Caki2 (cell line): ENCODE measurements at places on chromosomes 1 and 21.

GRCh38 chr1:68907491-68907890, 410.6 kb upstream of the DEPDC1 start:
- no peak for DNase-seq

- no peak for DNase-seq
Observed at GRCh38 chr1:37730376-37730775, 34.5 kb downstream of the EPHA10 start.

- peak; percentile 52 for DNase-seq
Observed at GRCh38 chr1:220906561-220907334, 27.5 kb downstream of the HLX start.

- no peak for DNase-seq
Observed at GRCh38 chr1:115347282-115347681, 9.2 kb upstream of the NGF start.

DNA sequence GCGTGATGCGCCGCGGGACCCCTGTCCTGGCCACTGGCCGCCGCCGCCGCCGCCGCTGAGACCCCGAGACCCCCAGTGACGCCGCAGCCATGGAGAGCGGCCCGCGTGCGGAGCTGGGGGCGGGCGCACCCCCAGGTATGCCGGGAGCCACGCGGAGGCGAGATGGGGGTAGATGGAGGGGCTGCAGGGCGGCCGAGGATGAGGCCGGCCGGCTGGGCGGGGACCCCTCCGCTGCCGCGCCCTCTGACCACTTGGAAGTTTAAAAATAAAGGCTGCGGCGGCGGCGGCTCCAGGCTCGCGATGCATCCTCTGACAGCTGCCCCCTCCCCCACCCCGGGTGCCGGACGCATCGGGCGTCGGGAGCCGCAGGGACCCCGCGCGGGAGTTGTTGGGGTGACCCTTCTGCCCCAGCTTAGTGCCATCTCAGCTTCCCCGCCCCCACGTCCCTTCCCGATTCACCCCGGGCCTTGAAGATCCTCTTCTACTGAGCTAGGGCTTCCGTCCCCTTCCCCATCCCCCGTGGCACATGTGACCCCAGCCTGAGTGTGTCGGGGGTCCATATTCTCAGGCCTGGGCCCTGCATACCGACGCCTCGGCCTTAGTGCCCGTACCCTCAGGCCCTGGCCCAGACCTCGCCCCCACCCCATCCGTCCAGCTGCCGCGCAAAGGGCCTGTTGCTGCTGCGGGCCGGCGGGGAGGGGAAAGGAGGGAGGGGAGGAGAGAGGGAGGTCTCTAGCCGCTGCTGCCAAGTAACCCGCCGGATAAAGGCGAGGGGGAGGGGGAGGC, 562 bp downstream of the MAP7D1 start:
- DNase-seq: peak; percentile 57

DNA sequence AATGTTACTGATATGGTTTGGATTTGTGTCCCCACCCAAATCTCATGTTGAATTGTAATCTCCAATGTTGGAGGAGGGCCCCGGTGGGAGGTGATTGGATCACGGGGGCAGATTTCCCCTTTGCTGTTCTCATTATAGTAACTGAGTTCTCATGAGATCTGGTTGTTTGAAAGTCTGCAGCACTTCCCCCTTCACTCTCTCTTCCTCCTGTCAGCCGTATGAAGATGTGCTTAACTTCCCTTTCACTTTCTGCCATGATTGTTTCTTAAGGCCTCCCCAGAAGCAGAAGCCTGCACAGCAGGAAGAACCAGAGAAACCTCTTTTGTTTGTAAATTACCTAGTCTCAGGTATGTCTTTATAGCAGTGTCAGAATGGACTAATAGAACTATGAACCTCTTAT, 28.4 kb downstream of the TRIM33 start:
- DNase-seq: no peak

DNA sequence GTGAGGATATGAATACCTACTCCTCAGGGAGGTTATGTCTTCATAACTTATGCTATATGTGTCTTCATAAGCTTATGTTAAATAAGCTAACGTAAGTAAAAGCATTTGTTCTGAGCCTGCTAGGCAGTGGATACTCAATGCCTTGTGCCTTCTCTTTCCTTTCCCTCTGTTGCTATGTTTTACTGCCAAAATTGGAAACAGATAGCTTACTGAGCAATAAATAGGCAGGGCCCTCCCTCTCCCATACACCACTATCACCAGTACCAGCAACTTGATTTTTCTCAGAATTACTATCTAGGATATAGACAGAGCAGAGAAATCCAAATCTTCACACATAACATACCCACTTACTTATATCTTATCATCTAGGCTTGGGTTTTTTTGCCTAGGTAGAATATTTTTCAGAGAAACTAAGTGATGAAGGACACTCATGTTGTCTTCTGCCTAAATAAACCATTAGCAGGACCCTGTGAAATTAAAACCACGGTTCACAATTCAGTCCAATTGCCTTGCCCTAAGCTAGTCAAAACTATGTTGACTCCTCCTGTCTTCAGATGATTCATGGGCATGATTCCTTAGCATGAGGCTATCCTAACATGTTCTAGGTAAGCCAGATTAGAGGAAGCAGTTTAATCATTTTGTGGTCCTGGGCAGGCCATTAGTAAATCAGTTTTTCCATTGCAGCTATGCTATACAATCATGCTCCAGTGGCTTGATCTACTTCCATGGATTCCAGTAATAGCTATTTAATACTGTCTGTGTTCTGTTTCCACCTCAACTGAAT, 15.9 kb upstream of the LRRC8C start:
- DNase-seq: no peak

GRCh38 chr1:223549740-223550139, 115.8 kb downstream of the CAPN8 start:
- no peak for DNase-seq

DNA sequence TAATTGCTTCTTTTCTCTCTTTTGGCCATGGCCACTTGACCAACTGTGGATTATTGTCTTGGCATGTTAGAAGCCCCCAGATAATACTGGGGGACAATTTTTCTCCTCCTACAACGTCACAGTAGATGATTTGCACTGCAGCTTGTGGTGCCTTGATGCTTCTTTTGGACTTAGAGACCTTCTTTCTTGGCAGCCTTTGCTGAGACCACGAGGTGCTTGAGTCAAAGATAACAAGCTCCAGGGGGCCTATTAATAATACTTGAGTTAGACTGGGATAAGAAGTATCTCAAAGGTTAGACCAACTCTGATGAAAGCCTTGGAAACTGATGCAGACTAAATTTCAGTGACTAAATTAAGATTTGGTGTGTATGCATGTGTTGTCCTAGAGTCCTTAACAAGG, 3.2 kb downstream of the PPP1R12B start:
- DNase-seq: no peak

DNA sequence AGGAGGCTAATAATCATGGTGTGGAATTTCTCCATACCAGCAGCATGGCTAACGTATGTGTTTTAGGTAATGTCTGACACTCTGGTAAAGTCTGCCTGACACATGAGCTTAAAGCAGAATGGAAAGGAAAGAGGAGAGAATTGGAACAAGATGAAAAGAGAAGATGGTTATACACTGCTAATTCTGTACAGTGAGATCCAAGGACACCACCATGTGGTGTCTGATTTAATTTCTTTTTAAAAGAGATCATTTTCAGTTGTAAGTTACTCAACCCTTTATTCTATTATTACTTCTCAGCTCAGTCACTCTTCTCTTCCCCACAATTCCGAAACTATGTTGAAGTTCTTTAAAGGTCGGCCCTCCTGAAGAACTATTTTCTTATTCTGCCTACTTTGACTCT, 15.6 kb downstream of the PRKAB2 start:
- no peak for DNase-seq

DNA sequence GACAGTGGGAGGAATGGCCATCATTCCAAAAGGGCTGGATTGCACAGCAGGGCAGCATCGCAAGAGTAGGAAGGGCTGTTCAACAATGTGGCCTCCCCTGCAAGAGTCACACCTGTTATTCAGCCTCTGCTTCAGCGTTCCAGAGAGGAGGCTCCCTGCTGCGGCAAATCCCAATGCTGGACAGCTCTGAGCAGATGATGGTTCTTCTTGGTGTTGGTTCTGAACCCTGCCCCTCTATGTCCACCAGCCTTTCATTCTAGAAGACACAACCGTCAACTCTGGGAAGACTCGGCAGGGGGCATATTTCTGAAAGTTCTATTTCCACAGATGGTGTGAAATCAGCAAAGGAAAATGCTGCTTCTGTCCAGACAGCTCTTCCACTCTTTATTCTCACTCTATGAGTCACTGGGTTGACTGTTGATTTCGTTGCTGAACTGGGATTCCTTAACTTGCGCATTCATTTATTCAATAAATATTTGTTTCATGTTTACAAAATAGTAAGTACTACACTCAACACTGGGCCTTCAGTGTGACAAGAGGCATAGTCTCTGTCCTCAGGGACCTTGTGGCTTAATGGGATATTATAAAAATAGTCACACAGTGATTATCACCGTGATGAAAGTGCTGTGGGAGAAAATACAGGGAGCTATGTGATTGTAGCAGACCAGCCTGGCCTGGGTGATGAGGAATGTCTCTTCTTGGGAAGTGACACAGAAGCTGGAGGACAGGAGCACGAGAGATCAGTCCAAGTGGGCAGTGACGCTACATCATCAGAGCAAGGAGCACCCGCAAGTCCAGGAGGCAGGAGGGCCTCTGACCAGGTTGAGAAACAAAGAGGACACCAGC, 260.3 kb downstream of the SIPA1L2 start:
- no peak for DNase-seq

GRCh38 chr1:200053646-200054045, 26.1 kb downstream of the NR5A2 start:
- no peak for DNase-seq

DNA sequence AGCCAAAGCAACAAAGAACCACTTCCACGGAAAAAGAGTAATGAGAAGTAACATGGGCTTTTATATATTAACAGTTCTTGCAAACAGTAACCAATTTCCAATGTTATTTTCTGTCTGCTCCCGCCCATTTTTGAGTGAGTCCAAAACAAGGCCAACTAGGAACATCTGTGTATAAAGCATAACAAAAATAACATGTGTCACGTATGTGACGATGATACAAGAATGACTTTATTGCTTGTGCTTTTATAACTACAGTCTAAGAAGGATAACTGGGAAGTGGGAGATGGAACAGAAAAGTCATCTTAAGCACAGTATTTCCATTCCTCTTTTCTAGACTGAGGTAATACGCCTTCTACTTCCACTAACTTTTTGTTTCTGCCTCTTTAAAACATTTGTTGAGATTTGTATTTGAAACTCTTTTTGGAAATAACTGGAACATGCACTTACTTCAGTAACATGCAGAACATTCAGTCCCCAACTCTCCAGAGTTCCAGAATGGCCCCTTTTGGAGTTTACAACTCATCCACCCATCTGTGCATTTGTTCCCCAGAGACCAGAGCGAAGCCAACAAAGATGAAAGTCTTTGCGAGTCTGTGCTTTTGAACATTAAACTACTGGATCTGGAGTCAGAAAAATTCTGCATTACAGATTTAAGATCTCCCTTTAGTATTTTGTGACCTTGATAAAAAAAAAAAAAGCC, 143.0 kb upstream of the ZRANB2 start:
- no peak for DNase-seq
